ENCODE measurements at places on chromosomes 3 and 15.
A peak's percentile ranks its signal among the peaks of the same experiment; 100 is the strongest.

- no peaks in the 10 kb centered on the region for H3K4me1 ChIP-seq
- no peaks in the 10 kb centered on the region for H3K27me3 ChIP-seq
- DNase-seq: no peak
- no peaks in the 10 kb centered on the region for H3K36me3 ChIP-seq
- no peak within 1 kb of the TSS for H3K4me3 ChIP-seq
Measured at GRCh38 chr3:193378706-193379105, at the start of gene ATP13A5. ATP13A5 (minus strand) TSS chr3:193378753; CDS start chr3:193378725, 28 bp downstream.

DNA sequence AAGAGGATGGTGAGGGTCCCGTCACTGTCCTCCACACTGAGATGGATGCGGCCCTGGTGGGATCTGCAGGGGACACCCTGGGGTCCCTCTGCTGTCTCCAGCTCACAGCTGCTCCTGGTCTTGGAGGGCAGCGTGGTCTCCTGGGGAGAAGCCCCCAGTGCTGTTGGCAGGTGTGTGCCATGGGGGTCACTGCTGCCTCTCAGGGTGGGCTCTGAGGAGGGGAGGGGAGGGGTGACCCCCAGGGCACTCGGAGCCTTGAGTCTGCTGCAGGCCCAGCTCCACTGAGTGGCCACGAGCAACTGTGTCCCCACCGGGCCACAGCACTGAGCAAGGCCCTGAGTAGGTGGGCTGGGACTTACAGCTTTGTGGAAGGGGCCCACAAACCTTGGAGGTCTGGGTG lies 34.7 kb downstream of the KLHL25 start:
- no peak overlapping the region for H3K4me3 ChIP-seq
- no peaks in the 10 kb centered on the region for H3K4me1 ChIP-seq
- no peak for DNase-seq
- H3K36me3 ChIP-seq: peaks cover 18% of the 10 kb centered on the region

GRCh38 chr3:42189736-42190135 lies 76.2 kb downstream of the CCK start:
- no peak for DNase-seq
- H3K27ac ChIP-seq: no peak overlapping the region
- peaks cover 8% of the 10 kb centered on the region for H3K36me3 ChIP-seq
- H3K4me3 ChIP-seq: no peak overlapping the region

- peaks cover 10% of the 10 kb centered on the region for H3K36me3 ChIP-seq
- no peak for DNase-seq
- H3K27me3 ChIP-seq: no peaks in the 10 kb centered on the region
- H3K4me1 ChIP-seq: no peaks in the 10 kb centered on the region
- H3K4me3 ChIP-seq: no peak overlapping the region
- H3K27ac ChIP-seq: no peak overlapping the region
Measured at GRCh38 chr15:58852347-58852746, 81.1 kb downstream of the SLTM start.

DNA sequence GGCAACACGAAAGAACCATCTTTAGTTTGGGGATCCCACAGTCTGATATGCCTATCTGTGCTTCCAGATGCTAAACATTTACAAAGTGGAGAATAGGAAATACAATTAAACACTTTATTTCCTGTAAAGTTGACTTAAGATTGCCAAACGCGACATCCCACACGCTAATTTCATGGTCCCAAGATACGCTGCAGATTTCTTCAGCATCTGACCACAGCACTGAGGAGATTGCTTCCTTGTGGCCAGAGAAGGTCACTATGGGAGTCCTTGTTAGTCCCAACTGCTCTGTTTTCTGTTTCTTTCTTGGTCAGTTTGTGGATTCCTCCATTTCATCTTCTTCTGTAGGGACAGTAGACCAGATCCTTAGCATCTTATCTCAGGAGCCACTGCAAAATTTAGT lies 43.3 kb downstream of the ASB7 start:
- no peak for DNase-seq
- H3K4me3 ChIP-seq: no peak overlapping the region
- H3K27me3 ChIP-seq: no peaks in the 10 kb centered on the region
- peaks cover 4% of the 10 kb centered on the region for H3K4me1 ChIP-seq
- H3K27ac ChIP-seq: no peak overlapping the region

DNA sequence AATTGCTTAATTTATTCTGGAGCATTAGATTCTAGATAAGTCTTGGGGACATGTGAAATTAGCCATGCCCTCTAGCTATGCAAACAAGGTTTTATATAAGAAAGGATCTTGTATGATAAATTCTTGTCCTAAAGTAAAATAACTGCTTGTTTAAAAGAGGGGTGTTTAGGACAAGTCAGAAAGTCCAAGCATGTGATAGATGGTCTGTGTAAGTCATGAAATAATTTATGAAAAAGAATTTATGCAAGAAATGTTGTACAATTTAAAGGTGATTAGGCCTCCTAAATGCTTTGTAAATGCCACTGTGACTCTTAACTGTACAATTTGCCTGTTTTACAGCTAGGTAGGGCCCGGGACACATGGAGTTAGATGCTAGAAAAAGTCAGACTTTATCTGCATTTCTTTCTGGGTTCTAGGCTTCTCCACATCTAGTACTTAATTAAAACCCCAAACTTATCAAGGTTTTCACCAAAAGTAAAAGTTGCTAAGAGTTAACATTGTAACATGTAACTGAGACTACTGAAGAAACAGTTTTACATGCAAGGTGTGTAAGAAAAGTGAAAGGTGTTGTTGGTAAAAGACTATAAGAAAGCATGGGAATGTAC lies 13.2 kb downstream of the LINS1 start:
- H3K27me3 ChIP-seq: no peaks in the 10 kb centered on the region
- H3K4me3 ChIP-seq: no peak overlapping the region
- H3K27ac ChIP-seq: no peak overlapping the region
- H3K4me1 ChIP-seq: peaks cover 14% of the 10 kb centered on the region

- no peaks in the 10 kb centered on the region for H3K36me3 ChIP-seq
- no peaks in the 10 kb centered on the region for H3K27me3 ChIP-seq
- DNase-seq: peak; percentile 58
- peak overlapping the region; percentile 97 for H3K4me3 ChIP-seq
- H3K27ac ChIP-seq: peak overlapping the region; percentile 92
Measured at GRCh38 chr15:41115652-41116115, 396 bp downstream of the INO80 start.

DNA sequence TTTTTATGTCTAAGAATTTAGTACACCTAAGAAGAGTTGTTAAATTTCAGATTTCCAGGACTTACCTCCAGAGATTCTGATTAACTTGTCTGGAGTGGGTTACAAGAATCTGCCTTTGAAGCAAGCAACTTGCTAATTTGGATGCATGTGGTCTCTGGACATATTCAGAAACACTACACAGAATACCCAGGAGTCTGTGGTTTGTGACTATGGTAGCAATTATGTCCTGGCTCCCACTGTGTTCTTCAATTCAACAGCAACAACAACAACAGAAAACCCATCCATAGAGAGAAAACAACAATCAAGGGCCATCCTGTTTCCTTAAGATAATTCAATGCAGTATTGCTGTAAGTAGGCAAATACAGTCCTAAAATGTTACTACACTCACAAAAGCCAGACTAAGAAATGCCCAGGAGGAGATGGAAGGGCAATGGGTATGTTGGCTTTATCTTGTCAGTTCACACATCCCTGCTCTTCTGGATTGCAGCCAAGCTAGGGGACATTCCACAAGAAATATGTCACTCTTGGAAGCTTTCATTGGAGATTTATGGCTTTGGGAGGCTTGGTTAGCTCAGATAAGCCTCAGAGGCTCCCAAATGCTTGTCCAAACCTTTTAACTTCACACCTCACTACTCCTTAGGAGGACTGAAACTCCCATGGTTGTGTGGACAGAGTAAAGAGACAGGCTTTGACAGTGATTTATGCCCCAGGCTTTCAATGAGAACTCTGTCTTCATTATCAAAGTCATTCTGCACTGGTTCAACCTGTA lies 99.4 kb upstream of the MRPL3 start:
- no peak overlapping the region for H3K27ac ChIP-seq
- no peaks in the 10 kb centered on the region for H3K27me3 ChIP-seq
- H3K36me3 ChIP-seq: no peaks in the 10 kb centered on the region
- no peak for DNase-seq
- no peaks in the 10 kb centered on the region for H3K4me1 ChIP-seq

DNA sequence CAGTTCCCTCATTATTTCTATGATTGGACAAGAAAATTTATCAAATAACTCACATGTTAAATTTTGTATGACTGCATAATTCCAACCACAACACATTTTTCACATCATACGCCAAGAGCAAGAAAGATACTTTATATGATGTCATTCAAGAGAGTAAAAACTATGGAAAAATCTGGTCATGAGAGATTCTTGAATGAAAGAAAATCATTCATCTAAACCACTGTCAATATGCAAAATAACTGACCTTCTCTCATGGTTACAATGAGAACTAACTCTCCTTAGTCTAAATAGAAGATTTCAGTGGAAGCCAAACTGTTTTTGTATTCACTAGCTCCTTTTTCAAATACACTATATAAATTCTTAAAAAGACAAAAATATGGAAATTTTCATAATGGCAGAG lies 124.6 kb downstream of the CBLB start:
- H3K27ac ChIP-seq: no peak overlapping the region
- H3K27me3 ChIP-seq: no peaks in the 10 kb centered on the region
- DNase-seq: no peak
- peaks cover 7% of the 10 kb centered on the region for H3K36me3 ChIP-seq
- H3K4me1 ChIP-seq: peaks cover 27% of the 10 kb centered on the region

- no peaks in the 10 kb centered on the region for H3K27me3 ChIP-seq
- no peak overlapping the region for H3K27ac ChIP-seq
- H3K4me3 ChIP-seq: no peak overlapping the region
- DNase-seq: no peak
Measured at GRCh38 chr15:87401973-87402372, 854.6 kb downstream of the NTRK3 start.

DNA sequence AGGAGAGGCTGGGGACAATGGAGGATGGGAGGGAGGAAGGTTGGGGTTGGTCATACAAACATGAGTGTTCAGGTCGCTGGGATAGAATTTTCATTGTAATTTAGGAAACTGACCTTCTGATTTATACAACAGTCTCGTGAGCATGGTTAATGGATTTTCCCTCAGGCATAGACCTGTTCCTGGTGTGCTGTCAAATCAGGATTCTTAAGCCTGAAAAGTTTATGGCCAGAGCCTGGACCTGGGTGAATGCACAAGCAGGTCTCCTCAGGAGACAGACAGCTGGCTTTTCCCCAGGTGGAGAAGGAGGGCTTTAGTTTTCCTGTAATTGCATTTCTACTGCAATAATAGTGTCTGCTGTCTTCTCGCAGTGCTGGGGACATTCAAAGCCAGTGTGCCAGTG lies 338.0 kb downstream of the SHQ1 start:
- no peak overlapping the region for H3K4me3 ChIP-seq
- no peaks in the 10 kb centered on the region for H3K36me3 ChIP-seq
- H3K27me3 ChIP-seq: no peaks in the 10 kb centered on the region
- no peaks in the 10 kb centered on the region for H3K4me1 ChIP-seq
- H3K27ac ChIP-seq: no peak overlapping the region

- no peaks in the 10 kb centered on the region for H3K36me3 ChIP-seq
- H3K4me1 ChIP-seq: no peaks in the 10 kb centered on the region
- no peaks in the 10 kb centered on the region for H3K27me3 ChIP-seq
- no peak overlapping the region for H3K27ac ChIP-seq
- no peak for DNase-seq
Measured at GRCh38 chr3:62556121-62556815, 182.9 kb upstream of the FEZF2 start.

DNA sequence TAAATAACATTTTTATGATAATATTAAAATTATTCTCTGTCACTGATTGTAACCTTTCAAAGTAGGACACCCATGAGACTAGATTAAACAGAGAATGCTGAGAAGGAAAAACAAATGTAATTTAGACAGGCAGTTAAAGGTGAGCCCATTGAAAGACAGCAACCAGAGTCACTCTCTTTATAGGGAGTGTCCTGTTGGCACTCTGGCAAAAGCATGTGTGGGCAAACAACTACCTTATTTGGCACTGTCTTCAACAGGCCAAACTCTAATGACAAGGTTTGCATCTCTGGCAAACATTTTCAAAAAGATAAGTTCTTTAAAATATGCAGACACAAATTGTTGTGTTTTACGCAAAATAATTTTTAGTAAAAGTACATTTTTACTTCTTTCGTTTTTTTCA lies 29.8 kb downstream of the NFKBIZ start:
- H3K4me1 ChIP-seq: no peaks in the 10 kb centered on the region
- no peak overlapping the region for H3K4me3 ChIP-seq
- H3K27ac ChIP-seq: no peak overlapping the region
- H3K36me3 ChIP-seq: no peaks in the 10 kb centered on the region
- DNase-seq: no peak
- H3K27me3 ChIP-seq: no peaks in the 10 kb centered on the region

DNA sequence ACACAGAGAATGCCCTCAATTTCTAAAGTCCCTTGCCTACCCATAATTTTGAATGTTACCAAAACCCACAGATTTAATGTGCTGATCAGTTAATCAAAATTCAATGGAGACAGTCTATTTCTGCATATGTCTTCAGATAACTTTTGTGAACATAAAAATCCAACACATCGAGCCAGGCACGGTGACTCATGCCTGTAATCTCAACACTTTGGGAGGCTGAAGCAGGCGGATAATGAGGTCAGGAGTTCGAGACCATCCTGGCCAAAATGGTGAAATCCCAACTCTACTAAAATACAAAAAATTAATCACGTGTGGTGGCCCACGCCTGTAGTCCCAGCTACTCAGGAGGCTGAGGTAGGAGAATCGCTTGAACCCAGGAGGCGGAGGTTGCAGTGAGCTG lies 49.3 kb downstream of the PEAK1 start:
- no peaks in the 10 kb centered on the region for H3K36me3 ChIP-seq
- H3K4me3 ChIP-seq: no peak overlapping the region
- DNase-seq: no peak
- no peaks in the 10 kb centered on the region for H3K4me1 ChIP-seq

DNA sequence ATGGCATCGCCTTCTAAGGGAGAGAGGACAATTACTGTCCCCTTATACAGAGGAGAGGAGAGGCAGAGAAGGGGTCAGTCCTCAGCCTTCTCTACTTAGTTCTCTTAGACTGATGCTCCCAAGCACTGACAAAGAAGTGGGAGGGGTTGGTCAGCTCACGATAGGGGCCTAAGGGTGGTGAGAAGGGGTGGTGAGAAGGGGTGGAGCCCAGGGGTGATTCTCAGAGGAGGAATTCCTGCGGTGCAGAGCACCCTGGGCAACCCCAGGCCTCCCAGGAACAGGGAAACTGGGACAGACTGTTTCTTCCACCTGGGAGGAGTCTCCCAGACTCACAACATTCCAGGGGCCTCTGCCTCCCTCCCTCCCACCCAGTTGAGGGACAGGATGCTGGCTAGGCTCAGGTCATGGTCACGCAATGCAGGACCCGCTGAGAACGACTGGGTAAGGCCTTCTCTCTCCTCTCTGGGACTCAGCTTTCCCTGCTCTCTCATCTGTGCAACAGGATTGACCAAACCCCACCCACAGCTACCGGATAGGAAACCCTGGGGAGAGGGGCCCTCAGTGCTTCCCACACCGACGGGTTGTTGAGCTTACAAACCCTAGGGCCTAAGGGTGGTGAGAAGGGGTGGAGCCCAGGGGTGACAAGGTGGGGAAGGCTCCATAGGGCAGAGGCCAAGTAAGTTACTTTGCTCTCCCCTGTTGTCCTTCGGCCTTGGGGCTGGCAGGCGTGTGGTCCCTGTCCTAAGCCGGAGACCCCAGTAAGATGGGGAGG lies 1.5 kb downstream of the TPRA1 start:
- no peaks in the 10 kb centered on the region for H3K36me3 ChIP-seq
- no peaks in the 10 kb centered on the region for H3K27me3 ChIP-seq
- no peak for DNase-seq
- H3K4me1 ChIP-seq: peaks cover 34% of the 10 kb centered on the region

- H3K27ac ChIP-seq: no peak overlapping the region
- no peaks in the 10 kb centered on the region for H3K36me3 ChIP-seq
- H3K4me1 ChIP-seq: peaks cover 5% of the 10 kb centered on the region
Measured at GRCh38 chr3:126181398-126181725, 976 bp upstream of the ALDH1L1 start.

All from T-cell (primary cell).